Lung (tissue), 17 donors: ENCODE measurements at places on chromosomes 2 and 18. TPM values are rescaled to one million over a fixed set of nuclear protein-coding genes. Genes with fewer than 3 reads are reported as not detected.

GRCh38 chr2:164620873-164621763 is at the start of gene GRB14:
TSS of gene GRB14 (minus strand) at chr2:164621482. CDS start at chr2:164621309, 173 bp downstream.
- H3K27me3 ChIP-seq, result peaks cover 9% of the 10 kb centered on the region
- no peaks in the 10 kb centered on the region for H3K36me3 ChIP-seq
- no peak within 1 kb of the TSS for H3K27ac ChIP-seq
- peak within 1 kb of the TSS; percentile 65 for H3K4me3 ChIP-seq
- peaks cover 12% of the 10 kb centered on the region for H3K4me1 ChIP-seq

SMAD7 gene
- polyA plus RNA-seq, result 11.8 TPM

METTL21A gene
- polyA plus RNA-seq, result 10.7 TPM

GALM gene
- polyA plus RNA-seq, result 7.6 TPM

DNA sequence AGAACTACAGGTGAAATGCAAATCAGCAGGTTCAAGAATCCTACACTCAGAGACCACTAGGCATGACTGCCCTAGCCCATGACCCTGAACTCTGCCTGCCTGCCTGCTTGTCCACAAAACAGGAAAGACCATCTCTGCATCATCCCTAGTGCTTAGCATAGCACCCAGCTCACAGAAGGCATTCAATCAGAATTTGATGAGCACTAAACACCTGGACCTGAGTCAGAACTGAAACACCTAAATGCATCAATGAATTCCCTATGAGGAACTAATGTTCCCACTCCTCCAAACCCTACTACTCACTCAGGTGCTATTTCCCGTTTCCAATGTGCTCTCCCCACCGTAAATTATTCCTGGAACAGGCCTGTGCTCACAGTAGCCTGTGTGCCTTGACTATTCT is 21.7 kb downstream of the MRPS5 start:
- H3K27ac ChIP-seq, result no peak overlapping the region
- DNase-seq, result no peak
- no peaks in the 10 kb centered on the region for H3K27me3 ChIP-seq
- no peak overlapping the region for H3K4me3 ChIP-seq
- peaks cover 22% of the 10 kb centered on the region for H3K36me3 ChIP-seq
- H3K4me1 ChIP-seq, result no peaks in the 10 kb centered on the region

- no peaks in the 10 kb centered on the region for H3K27me3 ChIP-seq
- no peaks in the 10 kb centered on the region for H3K4me1 ChIP-seq
- H3K4me3 ChIP-seq, result no peak overlapping the region
- DNase-seq, result no peak
- no peak overlapping the region for H3K27ac ChIP-seq
Measured at GRCh38 chr2:124034265-124034664, 9.2 kb downstream of the CNTNAP5 start.

EFEMP1 gene
- polyA plus RNA-seq, result 127 TPM

GPR35 gene
- polyA plus RNA-seq, result 3.9 TPM

RNF125 gene
- 1.8 TPM for polyA plus RNA-seq

C18orf54 gene
- polyA plus RNA-seq, result 0.49 TPM

GRCh38 chr2:41966920-41967319 is 80.9 kb upstream of the PKDCC start:
- no peak overlapping the region for H3K27ac ChIP-seq
- H3K27me3 ChIP-seq, result no peaks in the 10 kb centered on the region
- H3K4me1 ChIP-seq, result peaks cover 59% of the 10 kb centered on the region
- no peaks in the 10 kb centered on the region for H3K36me3 ChIP-seq
- no peak for DNase-seq
- H3K4me3 ChIP-seq, result no peak overlapping the region

DNA sequence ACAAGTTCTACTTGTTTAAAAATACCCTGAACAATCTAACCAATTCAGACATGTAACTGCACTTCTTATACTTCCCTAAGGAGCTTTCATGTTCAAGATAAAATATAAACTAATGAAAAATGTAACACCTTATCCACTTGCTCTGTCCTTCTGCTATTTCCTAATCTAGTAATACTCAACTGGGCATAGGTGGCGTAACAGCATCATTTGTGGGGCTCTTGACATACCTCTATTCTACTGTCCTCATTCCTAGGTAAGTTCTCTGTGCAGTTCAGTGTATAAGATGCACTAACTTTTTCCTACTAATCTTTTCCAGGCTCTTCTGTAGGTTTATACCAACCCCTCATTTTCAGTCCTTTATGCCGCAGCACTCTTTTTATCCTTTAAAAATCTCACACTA is 36.7 kb downstream of the PRKD3 start:
- no peak overlapping the region for H3K4me3 ChIP-seq
- H3K27ac ChIP-seq, result no peak overlapping the region
- peak; percentile 16 for DNase-seq
- no peaks in the 10 kb centered on the region for H3K27me3 ChIP-seq

- H3K27ac ChIP-seq, result no peak overlapping the region
- H3K4me1 ChIP-seq, result no peaks in the 10 kb centered on the region
- no peak overlapping the region for H3K4me3 ChIP-seq
- no peaks in the 10 kb centered on the region for H3K27me3 ChIP-seq
- peaks cover 14% of the 10 kb centered on the region for H3K36me3 ChIP-seq
Measured at GRCh38 chr2:189821953-189822748, 37.9 kb downstream of the PMS1 start.

DNA sequence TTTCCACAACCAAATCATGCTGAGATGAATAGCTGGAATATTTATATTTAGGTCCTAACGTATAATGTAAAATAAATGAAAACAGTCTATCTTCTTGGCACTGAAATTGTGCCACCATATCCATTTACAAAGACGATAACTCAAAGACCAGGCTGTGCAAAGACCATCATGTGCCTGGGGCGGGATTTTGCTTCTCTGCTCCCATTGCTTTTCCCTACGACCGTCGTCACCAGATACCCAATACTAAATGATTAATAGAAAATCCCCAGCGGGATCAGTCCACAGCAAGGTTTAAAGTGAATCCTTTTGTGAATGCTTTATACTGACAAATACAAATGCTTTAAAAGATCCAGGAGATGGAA is 194.3 kb upstream of the ARL4C start:
- no peak for DNase-seq
- H3K36me3 ChIP-seq, result no peaks in the 10 kb centered on the region
- no peaks in the 10 kb centered on the region for H3K27me3 ChIP-seq
- no peak overlapping the region for H3K4me3 ChIP-seq

GRCh38 chr2:77521931-77522470 is at the start of gene LRRTM4:
TSS of gene LRRTM4 (minus strand) at chr2:77522376.
- no peaks in the 10 kb centered on the region for H3K27me3 ChIP-seq
- DNase-seq, result peak; percentile 82
- H3K4me3 ChIP-seq, result no peak within 1 kb of the TSS
- H3K36me3 ChIP-seq, result no peaks in the 10 kb centered on the region
- peaks cover 4% of the 10 kb centered on the region for H3K4me1 ChIP-seq

DNA sequence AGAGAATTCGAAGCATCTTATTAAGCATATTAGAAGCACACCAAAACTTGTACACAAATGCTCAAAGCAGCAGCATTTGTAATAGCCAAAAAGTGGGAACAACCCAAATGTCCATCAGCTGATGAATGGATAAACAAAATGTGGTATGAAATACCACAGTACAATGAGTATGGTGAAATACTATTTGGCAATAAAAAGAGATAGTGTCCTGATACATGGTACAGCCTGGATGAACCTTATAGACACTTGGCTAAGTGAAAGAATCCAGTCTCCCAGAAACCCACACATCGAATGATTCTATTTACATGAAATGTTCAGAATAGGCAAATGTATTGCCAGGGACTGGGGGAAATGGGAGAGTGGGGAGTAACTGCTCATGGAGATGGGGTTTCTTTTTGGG is 3.0 kb downstream of the SPATA3 start:
- no peak overlapping the region for H3K27ac ChIP-seq
- H3K36me3 ChIP-seq, result no peaks in the 10 kb centered on the region
- no peaks in the 10 kb centered on the region for H3K4me1 ChIP-seq
- DNase-seq, result no peak
- H3K4me3 ChIP-seq, result no peak overlapping the region

DNA sequence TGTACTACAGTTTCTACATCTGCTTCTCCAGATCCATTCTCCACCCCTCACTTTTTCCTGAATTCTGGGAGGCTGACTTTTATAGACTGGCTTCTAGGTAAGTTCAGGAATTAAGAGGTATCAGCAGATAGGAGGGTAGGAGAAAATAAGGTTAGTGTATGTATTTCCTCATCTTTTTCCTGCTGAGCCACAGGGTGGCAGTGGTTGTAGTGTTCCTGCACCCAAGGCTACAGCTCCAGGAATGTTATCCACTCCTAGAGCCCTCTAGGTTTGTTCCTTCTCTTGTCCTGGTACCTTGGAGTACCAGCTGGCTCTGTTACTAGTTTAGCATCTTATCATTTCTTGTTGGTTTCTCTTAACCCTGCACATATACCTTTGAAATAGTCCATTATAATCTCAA is 40.7 kb upstream of the C2orf66 start:
- no peaks in the 10 kb centered on the region for H3K36me3 ChIP-seq
- no peak overlapping the region for H3K4me3 ChIP-seq
- no peak for DNase-seq
- H3K27me3 ChIP-seq, result no peaks in the 10 kb centered on the region
- H3K27ac ChIP-seq, result no peak overlapping the region

NDUFB3 gene
- 86.7 TPM for polyA plus RNA-seq

ATL2 gene
- polyA plus RNA-seq, result 27.3 TPM

GALNT5 gene
- polyA plus RNA-seq, result 3.8 TPM

AQP4 gene
- polyA plus RNA-seq, result 49.5 TPM

- no peak for DNase-seq
- H3K36me3 ChIP-seq, result no peaks in the 10 kb centered on the region
- H3K4me1 ChIP-seq, result no peaks in the 10 kb centered on the region
- H3K4me3 ChIP-seq, result no peak overlapping the region
- H3K27ac ChIP-seq, result no peak overlapping the region
- H3K27me3 ChIP-seq, result no peaks in the 10 kb centered on the region
Measured at GRCh38 chr18:37805773-37806404, 240.3 kb upstream of the CELF4 start.

GRCh38 chr2:174590928-174591648 is 6.5 kb downstream of the WIPF1 start:
- DNase-seq, result no peak
- H3K4me3 ChIP-seq, result no peak overlapping the region
- no peaks in the 10 kb centered on the region for H3K27me3 ChIP-seq
- H3K36me3 ChIP-seq, result no peaks in the 10 kb centered on the region

DNA sequence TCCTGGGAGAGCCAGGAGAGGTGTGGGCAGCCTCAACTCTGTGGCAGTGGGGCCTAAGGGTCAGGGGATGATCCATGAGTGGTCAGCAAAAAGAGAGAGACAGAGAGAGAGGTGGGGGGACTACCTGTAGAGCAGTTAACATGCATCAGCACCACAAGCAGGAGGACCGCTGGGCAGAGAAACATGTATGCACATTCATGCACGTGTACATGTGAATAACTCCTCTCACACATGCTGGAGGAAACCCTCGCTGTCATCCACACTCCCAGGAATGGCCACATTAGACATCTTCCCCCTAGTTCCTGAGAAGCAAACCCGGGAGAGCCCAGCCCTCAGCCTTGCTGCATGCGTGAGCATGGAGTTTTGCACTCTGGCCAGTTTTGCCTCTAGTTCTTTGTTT is 166.1 kb downstream of the SMAD7 start:
- no peak overlapping the region for H3K27ac ChIP-seq
- H3K27me3 ChIP-seq, result no peaks in the 10 kb centered on the region
- no peak for DNase-seq
- peaks cover 7% of the 10 kb centered on the region for H3K36me3 ChIP-seq

DNA sequence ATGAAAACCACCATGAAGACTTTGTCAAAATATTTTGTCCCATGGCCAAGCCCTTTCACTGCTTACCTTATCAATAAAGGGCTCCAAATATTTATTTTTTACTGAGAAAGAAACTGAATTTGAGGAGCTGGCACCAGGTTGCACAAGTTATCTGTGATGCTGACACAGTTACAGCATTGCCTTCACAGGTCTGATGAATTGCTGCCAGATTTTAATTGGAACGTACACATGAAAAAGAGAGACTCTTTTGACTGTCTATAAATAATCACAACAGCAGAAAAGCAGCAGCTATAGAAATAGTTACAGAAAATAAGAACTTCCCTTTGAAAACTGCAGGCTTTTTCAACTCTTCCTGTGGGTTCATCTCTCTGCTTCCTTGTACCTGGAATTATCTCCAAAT is 23.9 kb downstream of the TMEM200C start:
- H3K27me3 ChIP-seq, result no peaks in the 10 kb centered on the region
- H3K4me1 ChIP-seq, result no peaks in the 10 kb centered on the region
- no peak overlapping the region for H3K27ac ChIP-seq
- no peaks in the 10 kb centered on the region for H3K36me3 ChIP-seq
- no peak for DNase-seq

DNA sequence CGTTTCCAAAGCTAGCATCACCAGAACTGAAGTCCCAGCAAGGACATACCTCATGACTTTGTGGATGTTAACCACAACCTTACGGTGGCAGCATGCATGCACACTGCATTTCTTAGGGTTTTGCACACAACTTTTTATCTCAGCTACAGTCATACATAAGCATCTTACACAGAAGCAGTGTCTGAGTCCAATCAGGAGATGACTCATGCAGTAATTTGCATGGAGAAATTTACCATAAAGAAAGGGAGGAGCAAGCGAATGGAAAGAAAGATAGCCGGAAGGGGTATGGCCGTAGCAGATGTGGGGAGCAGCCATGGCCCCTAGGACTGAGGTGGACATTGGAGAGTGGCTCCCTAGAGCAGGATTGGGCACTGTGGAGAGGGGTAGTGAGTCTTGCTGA is 522.5 kb downstream of the GALR1 start:
- no peak overlapping the region for H3K4me3 ChIP-seq
- no peak overlapping the region for H3K27ac ChIP-seq
- no peaks in the 10 kb centered on the region for H3K36me3 ChIP-seq
- no peak for DNase-seq
- no peaks in the 10 kb centered on the region for H3K4me1 ChIP-seq

MEP1B gene
- polyA plus RNA-seq, result not detected
